Cortex of kidney (tissue), 1 donor: ENCODE measurements at places on chromosomes 16 and 17.

DNA sequence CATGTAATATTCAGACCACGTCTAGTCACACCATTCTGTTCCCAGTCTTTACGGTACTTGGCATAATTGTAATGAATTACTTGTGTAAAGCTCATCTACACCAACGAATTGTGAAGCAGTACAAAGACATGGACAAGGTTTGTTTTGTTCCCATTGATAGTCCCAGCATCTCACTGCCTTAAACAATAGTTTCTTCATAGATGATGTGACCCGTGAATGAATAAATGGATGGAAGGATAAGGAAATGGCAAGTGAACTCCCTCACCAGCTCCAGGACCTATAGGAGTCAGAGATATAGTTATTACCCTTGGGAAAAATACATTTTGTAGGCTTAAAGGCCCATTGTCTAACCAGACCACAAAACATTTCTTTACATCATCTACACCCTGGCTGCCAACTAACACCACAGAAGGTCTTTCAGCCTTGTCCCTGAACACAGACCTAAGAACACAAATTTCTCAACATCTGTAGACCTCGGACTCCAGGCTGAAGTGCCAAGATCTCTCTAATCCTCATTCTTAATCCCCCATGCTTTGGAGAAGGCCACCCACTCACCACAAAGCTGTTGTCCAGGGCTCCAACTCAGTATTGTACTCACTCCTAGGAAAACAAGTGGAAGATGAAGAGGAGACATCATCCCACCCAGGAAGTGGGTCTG, 38.2 kb downstream of the MAF start:
- no peak for DNase-seq

DNA sequence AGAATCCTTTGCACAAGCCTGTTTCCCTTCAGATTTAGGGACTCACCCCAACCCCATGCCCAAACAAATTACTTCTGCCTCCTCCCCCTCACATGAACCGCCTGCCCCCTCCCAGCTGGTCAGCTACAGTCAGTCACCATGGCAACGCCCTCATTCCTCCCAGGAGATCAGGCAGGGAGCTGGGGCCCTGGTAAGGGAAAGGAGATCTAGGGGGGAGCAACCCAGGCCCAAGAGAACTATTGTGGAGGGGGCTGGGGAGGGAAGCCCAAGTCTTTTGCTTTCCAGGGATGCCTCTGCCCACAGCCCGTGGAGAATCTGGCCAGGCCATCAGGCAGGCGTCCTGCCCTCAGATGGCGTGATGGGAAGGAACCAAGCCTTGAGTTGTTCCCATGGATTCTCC, 2.8 kb downstream of the FAM171A2 start:
- no peak for DNase-seq

DNA sequence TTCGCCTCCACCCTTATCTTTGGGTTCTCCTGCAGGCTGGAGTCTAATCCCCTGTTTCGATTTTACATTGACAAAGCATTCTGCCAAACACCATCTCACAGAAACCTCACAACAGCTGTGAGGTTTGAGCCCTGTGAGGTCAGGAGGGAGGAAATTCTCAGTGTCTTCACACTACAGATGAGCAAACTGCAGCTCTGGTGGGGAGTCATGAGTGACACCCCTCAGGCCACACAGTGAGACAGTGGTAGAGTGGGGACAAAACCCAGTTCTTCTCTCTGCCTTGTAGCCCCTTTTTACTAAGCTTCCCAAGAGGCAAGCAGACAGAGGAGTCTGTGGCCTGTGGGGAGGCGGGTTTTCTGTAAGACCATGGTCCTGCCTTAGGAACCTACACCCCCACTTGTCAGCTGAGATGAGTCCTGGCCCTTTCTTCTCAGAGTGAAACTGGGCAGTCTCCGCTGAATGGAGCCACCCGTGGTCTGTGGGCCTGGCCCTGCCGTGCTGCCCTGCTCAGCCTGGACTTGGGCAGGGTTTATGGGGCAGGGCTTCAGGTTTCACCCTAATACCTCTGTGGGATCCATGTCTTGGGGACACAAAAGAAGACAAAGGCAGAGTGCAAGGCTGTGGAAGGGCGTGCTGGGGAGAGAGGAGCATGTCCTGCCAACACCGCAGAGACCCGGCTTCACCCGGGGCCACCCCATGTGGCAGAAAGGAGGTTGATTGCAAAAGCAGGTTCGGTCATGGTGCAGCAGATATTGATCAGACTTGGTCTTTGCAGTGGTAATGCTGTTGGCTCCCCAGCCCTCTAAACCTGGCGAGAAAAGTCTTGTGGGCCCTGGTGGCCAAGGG, 59.0 kb downstream of the ABR start:
- DNase-seq, result no peak

DNA sequence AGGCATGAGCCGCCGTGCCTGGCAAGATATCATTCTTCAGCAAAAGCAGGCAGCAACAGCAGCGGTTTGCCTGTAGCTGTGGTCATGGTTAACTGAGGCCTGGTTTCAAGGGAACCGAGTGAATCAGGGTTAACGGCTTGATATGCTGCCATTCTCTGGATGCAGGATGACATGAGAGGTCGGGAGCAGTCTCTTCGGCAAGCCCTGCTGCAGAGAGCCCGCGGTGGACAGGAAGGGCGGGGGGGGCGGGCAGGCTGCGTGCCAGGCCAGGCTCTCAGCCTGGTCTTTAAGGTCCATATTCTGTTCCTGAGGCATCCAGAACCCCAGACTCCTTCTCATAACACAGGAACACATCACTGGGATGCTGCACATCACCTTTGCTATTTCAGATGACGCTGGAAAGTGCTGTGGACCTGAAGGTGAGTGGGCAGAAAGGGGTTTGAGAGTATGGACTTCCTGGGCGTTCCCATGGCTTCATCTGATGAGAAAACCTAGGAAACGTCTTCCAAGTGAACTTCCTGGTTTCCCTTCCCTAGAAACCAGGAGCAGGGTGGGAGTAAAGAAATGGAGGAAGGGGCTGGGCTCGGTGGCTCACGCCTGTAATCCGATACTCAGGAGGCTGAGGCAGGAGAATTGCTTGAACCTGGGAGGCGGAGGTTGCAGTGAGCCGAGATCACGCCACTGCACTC, 165.6 kb upstream of the RPH3AL start:
- no peak for DNase-seq

GRCh38 chr16:82044585-82044911, 9.5 kb downstream of the HSD17B2 start:
- DNase-seq, result no peak

- no peak for DNase-seq
Observed at GRCh38 chr17:69593716-69594115, 179.2 kb downstream of the MAP2K6 start.

GRCh38 chr17:60594734-60595133, 5.3 kb upstream of the PPM1D start:
- no peak for DNase-seq

GRCh38 chr16:65038100-65038499, 83.8 kb downstream of the CDH11 start:
- DNase-seq, result no peak

- no peak for DNase-seq
Observed at GRCh38 chr17:1583556-1583955, 21.0 kb upstream of the PITPNA start.

DNA sequence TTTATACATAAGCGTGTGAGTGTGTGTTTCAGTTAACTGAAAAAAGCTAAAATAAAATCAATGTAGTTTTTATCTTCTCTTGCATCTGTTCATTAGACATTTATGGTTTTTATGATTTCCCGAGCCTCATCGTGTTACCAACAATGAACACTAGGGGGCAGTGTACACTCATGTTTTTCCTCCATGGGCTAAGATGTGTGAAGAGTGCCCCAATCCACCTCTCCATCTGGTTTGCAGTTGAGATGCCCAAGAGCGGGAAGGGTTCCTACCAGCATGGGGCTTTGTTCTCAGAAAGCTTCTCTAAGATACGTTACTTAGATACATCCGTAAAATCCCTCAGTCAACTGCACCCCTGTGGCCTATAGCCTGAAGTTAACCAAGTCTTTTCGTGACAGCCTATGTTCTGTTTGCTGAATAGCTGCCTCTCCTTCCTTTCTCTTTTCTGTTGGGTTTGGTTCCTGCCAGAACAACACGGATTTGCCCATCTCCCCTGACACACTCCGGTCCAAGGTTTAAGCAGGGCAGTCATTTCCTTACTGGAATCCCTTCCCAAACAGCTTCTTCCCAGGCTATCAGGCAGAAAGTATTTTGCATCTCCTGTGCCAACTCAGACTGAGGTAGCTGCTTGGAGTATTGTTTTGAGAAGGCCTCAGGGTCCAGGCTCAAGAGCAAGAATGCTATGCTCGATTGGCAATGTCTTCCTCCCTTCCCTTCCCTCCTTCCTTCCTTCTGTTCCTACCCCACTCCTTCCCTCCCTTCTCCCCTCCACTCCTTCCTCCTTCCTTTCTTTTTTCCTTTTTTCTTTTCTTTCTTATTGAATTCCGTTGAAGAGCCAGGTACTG, 12.9 kb upstream of the ELAC2 start:
- no peak for DNase-seq

DNA sequence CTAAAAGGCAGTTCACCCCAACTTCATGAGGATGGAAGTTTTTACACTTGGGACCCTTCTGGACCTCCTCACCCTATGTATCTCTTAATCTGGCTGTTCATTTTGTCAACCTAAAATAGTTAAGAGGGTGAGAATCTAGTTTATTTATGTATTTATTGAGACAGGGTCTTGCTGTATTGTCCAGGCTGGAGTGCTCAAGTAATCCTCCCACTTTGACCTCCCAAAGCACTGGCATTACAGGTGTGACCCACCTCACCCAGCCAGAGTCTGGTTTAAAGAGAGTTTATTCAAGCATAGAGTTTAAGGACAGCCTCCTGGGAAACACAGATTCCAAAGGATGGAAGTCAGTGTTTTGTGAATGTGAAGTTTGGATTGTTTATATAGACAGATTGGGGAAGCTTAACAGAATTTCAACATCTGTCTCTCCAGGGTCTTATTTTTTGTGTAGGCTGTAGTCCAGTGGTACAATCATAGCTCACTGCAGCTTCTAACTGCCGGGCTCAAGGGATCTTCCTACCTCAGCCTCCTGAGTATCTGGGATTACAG, 8.0 kb upstream of the APPBP2 start:
- no peak for DNase-seq

- no peak for DNase-seq
Observed at GRCh38 chr17:44277976-44278375, 10.0 kb upstream of the SLC4A1 start.

- no peak for DNase-seq
Observed at GRCh38 chr17:78356101-78356713, 3.7 kb downstream of the SOCS3 start.

DNA sequence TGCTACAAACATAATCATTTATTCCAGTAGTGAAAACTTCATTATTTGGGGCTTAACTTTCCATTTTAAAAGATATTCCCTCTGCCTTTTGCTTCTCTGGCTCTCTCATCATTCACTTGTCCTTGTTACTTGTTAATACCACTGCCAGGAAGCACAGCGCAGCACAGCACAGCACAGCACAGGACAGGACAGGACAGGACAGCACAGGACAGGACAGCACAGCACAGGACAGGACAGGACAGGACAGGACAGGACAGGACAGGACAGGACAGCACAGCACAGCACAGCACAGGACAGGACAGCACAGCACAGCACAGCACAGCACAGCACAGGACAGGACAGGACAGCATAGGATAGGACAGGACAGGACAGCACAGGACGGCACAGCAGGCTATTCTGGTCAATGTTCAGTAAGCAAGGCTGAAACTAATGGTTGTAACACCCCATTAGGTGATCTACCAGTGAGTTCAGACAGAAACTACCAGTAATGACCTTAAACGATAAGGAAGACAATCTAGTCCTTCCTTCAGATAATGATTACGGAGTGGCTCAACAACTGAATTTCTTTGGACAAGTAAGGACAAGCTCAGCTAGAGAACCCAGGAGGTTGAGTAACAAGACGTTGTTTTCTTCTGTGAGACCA, 31.9 kb downstream of the COG1 start:
- DNase-seq, result no peak

GRCh38 chr17:74374858-74375257, 7.6 kb downstream of the GPR142 start:
- no peak for DNase-seq

GRCh38 chr16:57185446-57185944, 344 bp downstream of the PSME3IP1 start:
- DNase-seq, result no peak

DNA sequence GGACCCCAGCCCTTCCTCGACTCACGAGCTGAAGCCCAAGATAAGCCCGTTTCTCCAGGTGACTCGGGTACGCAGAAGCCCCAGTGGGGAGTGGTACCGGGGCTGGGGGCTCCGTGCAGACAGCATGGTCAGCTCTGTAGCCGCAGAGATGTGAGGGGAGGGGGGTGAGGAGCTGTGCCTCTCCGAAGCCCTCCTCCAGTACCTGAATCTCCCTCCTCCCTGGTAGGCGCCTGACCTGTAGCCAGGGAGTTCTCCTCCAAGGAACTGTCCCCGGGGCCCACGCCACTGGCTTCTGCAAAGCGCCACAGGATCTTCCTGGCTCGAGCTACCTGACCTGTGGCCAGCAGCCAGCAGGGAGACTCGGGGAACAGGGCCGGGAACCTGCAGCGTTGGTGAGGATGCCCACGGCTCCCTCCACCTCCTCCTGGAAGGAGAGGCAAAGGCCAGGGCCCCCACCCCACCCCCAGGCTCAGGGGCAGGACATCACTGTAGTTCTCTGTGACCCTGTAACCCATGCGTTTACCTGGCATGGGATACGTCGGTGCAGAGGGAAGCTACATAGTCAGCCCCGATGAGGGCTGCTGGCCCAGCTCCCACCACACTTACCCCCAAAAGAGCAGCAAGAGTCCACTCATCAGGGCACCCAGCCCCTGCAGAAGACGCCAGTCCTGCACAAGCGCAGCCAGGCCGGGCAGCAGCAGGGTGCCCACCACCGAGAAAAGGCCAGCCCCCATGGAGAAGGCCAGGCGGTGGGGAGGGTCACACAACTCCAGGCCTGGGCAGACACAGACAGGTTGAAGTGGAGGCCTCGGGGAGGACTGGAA, 1.7 kb downstream of the SLC22A31 start:
- DNase-seq, result no peak

DNA sequence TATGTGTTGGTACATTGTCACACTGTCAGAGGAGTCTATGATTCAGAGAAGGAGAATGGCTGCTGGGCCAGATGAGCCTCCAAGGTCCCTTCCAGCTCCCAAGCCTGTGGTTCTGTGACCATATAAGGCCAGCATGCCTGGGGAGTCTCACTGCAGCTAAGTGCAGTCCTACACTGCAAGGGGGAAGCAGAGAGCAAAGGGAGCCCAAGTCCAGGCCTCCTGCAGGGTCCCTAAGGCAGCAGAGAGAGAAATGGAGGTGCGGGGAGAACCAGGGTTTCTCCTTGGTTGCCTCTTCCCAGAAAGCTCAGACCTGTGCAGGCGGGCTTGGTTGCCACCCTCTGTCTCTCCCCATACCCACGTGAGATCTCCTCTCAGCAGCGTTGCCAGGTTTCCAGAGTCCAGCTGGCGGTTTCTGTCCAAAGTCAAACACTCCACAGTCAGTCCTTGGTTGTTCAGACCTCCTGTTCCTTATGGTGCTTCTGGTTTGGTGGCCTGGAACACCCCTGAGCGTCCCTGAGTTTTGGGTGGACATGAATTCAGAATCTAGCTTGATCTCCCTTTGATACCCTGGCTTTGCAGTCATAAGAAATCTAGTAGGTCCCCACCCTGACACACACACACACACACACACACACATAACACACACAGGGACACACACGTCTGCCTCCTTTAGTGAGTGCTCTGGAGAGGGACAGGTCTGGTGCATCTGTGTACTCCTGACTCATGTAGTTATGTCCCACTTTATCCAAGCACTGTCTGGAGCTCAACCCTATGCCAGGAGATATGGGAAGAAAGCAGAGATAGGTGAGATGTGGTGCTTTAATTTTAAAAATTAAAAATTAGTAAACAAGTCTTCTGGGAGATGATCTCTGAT, 78.8 kb downstream of the GNAO1 start:
- DNase-seq, result no peak
